Stimulated activated CD4-positive, alpha-beta T cell treated with anti-CD3 and anti-CD28 coated beads, Interleukin-1b, Interleukin-23, amount 100 ng/mL, for 1 hour (primary cell): ENCODE measurements at places on chromosomes 7 and 10.

DNA sequence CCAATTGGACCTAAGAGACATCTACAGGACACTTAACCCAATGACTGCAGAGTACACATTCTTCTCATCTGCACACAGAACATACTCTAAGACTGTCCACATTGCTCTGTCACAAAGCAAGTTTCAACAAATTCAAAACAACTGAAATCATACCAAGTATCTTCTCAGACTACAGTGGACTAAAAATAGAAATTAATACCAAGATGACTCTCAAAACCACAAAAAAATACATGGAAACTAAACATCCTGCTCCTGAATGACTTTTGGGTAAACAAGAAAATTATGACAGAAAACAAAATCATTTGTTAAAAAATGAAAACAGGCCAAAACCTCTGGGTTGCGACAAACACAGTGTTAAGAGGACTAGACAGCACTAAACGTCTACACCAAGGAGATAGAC lies 24.5 kb downstream of the SNX13 start:
- no peak for DNase-seq

- DNase-seq, result no peak
These were observed 111.6 kb downstream of the NKX6-2 start for GRCh38 chr10:132674311-132674710.

- DNase-seq, result no peak
These were observed 59.0 kb downstream of the BUB3 start for GRCh38 chr10:123213192-123213591.

GRCh38 chr10:132570771-132571649 lies 33.4 kb downstream of the INPP5A start:
- no peak for DNase-seq

- DNase-seq, result no peak
These were observed 34.3 kb upstream of the DLG5 start for GRCh38 chr10:77960829-77961329.

DNA sequence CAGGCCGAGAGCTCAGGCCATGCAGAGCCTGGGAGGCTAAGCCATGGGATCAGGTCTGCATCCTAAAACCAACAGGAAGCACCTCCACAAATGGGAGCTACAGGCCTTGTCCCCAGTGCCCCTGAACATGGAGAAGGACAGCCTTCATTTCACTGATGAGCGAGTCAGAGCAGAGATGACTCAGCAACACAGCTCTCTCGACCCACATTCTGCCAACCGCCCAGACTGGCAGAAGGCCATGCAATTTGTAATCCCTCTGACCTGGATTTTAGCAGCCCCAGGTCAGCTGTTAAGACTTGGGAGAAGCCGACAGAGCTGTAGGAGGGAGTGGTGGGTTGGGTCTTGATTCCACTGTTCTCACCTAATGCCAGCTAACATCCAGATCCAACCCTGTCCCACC lies 25.5 kb downstream of the VOPP1 start:
- DNase-seq, result no peak

- no peak for DNase-seq
These were observed 134.4 kb downstream of the SH3PXD2A start for GRCh38 chr10:103720964-103721335.

GRCh38 chr7:37096341-37096740 lies 352.3 kb downstream of the ELMO1 start:
- no peak for DNase-seq

GRCh38 chr7:143901332-143901667 lies 676 bp downstream of the TCAF1 start:
- DNase-seq, result no peak

- DNase-seq, result no peak
These were observed 23.6 kb downstream of the AKR1B1 start for GRCh38 chr7:134435161-134435920.

DNA sequence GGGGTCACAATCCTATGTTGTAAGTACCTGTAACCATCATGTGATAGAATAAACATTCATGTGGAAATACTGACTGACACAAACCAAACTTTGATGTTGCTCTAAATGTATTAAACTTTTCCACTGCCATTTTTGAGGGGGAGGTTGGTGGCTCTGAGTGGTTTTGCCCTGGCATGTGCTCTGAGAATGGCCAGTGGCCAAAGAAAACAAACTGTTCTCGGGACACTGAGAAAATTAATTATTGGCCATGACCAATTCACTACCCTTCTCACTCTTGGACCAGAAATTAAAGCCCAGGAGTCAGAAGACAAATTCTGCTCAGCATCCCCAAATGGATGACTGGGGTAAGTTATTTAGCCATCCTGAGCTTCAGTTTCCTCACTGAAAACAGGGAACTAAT lies 195.9 kb downstream of the XPNPEP1 start:
- DNase-seq, result no peak

DNA sequence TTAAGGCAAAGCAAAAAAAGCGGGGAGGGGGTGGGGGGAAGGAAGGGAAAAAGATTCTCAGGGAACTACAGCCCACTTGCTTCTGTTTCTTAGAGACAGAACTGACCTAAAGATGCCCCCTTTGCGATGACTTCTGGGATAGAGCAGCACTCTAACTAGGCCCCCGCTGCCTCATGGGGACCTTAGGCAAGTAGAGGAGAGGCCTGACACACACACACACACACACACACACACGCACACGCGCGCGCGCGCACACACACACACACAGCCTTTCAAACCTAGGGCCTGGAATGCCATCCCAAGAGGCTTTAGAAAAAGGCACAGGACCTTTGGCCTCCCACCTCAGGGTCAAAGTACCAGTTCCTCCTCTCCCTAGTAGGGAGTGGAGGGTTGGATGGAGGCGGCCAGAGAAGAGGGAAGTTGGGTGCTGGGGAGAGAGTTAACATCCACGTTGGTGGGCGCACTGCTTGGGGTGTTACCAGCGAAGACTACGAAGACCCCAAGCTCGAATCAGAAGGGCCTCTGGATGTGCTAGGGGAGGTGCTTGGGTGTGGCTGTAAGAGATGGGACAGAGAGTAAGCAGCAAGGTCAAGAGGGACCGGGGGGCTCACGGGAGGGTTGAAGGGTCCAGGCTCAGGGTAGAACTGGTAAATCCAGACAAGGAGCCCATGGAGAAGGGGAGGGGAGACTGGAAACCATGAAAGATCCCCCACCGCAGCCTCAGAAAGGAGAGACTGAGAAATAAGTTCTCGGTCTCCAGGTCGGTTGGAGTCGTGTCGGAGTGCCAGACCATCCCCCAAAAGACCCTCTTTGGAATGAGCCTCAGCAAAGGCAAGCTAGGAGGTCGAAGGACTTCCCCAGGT lies 1.2 kb upstream of the COL1A2 start:
- DNase-seq, result no peak

- no peak for DNase-seq
These were observed 290.2 kb downstream of the C7orf25 start for GRCh38 chr7:42621543-42622219.

GRCh38 chr7:99102361-99102760 lies 41.5 kb downstream of the SMURF1 start:
- no peak for DNase-seq

DNA sequence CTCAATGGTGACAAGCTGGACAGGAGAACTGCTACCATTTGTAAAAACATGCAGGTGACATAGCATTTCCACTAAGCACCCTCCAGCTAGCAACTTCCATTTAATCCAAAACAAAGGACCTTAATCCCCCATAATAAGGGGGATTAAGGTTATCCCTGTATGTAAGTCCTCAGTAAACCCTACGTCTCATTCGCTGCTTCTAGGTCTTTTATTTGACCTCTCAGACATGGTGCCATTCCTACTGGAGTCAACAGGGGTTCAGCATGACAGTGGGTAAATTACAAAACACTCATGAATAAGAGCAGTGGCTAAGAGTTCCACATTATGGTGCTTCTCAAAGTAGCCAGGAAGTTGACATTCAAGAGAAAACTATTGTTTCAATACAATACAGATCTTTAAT lies 121.8 kb upstream of the CAV2 start:
- DNase-seq, result no peak

- no peak for DNase-seq
These were observed 168.3 kb downstream of the BMPER start for GRCh38 chr7:34073676-34074075.

GRCh38 chr7:116399819-116400218 lies 99.7 kb upstream of the CAV2 start:
- no peak for DNase-seq

- DNase-seq, result no peak
These were observed 292.4 kb downstream of the ZWINT start for GRCh38 chr10:56068473-56069263.

- DNase-seq, result no peak
These were observed 242.7 kb downstream of the FOXP2 start for GRCh38 chr7:114657279-114657678.

- no peak for DNase-seq
These were observed 99.9 kb upstream of the SKAP2 start for GRCh38 chr7:26964156-26964808.

DNA sequence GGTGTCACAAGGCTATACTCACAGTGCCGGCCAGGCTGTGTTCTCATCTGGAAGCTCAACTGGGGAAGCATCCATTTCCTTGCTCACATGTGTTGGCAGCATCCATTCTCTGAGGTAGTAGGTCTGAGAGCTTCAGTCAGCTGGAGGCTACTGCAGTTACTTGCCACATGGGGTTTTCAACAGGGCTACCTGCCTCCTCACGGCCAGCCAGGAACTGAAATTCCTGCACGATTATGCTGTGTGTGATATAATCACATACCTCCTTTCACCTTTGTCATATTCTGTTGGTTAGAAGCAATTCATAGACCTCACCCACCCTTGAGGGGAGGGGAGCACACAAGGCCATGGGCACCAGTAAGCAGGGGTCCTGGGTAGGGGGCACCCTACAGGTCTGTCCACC lies 37.4 kb downstream of the PYROXD2 start:
- no peak for DNase-seq

DNA sequence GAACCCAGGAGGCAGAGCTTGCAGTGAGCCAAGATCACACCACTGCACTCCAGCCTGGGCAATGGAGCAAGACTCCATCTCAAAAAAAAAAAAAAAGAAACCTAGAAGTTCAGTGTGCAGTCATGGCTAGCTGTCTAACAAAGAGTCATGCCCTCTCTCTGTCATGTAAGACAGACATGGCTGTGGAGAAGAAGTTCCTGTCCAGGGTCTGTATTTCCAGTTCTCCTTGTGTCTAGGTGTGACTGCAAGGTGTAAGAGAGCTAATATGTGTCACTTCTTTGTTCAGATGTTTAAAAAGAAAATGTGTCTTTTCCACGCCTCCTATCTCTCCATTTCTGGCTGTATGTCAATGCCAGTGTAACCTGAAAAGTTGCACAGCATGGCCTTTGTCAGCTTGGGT lies 139.5 kb downstream of the NRCAM start:
- no peak for DNase-seq

GRCh38 chr10:112585960-112586359 lies 138.9 kb downstream of the VTI1A start:
- DNase-seq, result no peak

- no peak for DNase-seq
These were observed 35.3 kb downstream of the SMURF1 start for GRCh38 chr7:99108613-99109012.

GRCh38 chr7:51335057-51335456 lies 18.4 kb upstream of the COBL start:
- DNase-seq, result no peak

DNA sequence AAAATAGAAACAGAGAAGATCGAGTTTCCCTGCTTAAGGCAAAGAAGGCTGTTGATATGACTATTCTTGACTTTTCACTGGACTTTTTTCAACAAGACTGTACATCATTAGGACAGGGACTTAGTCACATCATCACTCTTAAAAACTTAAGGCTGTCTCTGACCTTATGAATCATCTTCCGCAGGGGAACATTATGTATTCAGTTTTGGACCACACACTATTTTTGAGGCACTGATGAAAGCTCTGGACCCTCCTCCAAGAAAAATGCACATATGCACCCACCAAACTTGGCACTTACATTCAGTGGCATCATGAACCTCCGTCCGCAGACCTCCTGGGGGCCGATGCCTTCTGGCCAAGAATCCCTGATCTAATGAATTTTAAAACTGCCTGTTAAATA lies 96.4 kb downstream of the CALD1 start:
- DNase-seq, result no peak

- no peak for DNase-seq
These were observed 656.8 kb upstream of the ANKRD30A start for GRCh38 chr10:36468620-36469019.

- no peak for DNase-seq
These were observed 50.2 kb downstream of the NDUFB2 start for GRCh38 chr7:140746751-140747150.

DNA sequence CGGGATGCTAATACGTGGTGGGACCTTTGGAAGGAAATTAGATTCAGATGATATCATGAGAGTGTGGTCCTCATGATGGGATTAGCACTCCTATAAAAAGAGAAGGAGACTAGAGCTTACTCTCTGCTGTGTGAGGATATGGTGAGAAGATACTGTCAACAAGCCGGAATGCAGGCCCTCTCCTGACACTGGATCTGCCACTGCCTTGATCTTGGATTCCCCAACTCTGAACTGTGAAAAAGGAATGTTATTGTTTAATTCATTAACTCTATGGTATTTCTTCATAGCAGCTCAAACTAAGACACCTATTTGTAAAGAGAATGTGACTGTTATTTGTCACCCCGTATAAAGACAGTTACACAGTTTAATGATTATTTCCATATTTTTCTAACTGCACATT lies 1227.5 kb upstream of the C7orf33 start:
- DNase-seq, result no peak

DNA sequence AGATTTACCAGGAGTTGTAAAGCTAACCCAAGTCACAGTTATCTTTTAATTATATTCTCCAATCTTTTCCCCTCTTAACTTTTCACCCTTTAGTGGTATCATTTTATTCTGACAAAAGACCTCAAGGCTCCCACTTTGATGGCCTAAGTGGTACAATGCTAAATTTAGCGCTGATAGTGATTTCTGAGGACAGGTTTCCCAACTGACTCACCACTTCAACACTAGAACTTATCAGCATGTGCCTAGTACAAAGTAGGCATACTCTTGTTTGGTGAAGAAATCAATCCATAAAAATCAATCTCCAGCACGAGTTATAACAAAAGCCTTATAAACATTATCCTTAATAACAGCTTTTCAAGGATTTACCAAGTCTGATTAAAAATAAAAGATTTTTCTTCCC lies 7.5 kb downstream of the SNX13 start:
- no peak for DNase-seq

DNA sequence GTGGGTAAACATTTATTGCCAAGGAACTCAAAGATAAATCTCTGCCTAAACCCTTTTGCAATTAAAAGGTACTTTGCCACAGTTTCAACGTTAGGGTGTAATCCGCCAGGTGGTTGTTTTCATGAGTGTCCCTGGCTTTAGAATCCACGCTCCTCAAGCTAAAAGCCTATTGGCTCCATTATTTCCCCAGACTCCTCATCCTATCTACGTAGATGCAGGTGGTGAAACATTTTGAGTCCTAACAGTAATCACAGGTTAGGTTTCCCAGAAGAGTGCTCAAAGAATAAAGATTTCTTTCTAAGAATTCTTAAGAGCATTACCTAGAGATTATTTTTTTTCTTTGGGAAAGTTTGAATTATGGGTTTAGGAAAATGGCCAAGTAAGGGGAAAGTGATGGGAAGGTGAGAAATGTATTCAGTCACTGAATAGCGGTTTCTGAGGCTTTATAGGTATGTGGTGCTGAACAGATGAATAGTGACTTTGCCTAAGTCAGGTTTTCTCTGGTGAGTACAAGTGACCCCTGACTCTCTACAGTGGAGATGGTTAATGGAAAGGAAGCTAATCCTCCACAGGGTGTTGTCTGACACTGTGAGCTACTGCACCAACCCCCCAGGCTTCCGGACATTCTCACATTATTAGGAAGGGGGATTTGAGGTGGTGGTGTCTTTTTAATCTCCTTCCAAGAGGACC lies 60.2 kb downstream of the NRP1 start:
- no peak for DNase-seq
